K562 (cell line): ENCODE measurements at places on chromosomes 2 and 18.

DNA sequence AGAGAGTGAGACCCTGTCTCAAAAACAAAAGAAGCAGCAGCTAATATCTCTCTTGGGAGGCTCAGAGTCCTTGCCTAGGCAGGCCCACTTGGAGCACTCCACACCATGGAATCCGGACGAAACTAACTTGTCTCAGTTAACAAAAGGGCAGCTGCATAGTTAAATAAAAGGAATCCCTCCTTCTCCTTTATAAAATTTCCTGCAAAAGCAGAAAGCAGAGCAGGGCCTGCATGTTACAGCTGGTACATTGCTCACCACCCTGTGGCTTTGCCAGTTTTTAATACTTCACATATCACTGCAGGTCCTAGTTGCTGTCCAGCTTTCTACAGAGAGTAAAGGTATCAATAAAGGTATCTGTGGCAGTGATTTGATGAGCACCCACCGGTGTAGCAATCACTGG is 93.6 kb downstream of the ASAP2 start:
- no peak for DNase-seq

DNA sequence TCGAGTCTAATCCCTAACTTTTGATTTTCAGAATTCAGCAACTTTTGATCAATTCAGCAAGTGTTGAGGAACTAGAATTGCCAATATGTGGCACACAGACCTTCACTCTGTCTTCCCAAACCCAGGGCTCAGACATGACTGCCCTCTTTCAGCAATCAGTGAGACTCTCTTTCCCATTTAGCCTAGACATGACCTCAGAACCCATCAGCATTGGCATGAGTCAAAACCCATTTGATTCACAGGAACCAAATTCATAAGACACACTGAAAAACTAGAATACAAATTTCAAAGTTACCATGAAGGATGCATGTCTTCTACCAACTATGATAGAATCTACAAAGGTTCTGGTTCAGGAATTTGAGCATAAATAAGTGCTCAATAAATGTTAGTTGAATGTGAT is 113.6 kb upstream of the MAP3K20 start:
- no peak for DNase-seq

- DNase-seq, result no peak
Measured at GRCh38 chr2:237962432-237963084, 4.3 kb upstream of the UBE2F start.

GRCh38 chr2:185202381-185202780 is 536.2 kb upstream of the FSIP2 start:
- DNase-seq, result no peak

- DNase-seq, result no peak
Measured at GRCh38 chr2:143840601-143841000, 679.3 kb downstream of the ZEB2 start.

DNA sequence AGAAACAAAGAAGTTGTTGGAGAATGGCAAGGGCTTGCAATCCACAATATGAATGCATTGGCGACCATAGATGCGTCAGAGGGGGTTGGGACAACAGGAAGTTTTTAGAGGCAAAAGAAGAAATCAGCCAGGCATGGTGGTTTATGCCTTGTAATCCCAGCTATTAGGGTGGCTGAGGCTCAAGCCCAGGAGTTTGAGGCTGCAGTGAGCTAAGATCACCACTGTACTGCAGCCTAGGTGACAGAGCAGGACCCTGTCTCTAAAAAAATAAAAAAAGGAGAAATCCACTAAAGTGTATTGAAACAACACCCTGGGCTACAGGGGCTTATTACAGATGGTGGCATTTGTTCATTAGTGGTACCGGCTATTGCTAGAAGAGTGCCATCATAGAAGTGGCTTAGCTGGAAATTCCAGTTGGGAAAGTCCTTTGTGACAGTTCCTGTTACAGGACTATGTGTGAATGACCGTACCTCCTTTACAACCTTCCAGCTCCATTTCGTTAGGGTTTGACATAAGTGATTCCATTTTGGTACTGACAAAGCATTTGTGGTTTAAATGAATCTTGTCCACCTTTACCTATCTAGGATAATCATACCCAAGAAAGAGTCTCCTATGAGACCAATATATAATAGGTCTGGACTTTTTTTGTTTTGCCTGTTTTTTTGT is 10.7 kb upstream of the WDSUB1 start:
- DNase-seq, result no peak

DNA sequence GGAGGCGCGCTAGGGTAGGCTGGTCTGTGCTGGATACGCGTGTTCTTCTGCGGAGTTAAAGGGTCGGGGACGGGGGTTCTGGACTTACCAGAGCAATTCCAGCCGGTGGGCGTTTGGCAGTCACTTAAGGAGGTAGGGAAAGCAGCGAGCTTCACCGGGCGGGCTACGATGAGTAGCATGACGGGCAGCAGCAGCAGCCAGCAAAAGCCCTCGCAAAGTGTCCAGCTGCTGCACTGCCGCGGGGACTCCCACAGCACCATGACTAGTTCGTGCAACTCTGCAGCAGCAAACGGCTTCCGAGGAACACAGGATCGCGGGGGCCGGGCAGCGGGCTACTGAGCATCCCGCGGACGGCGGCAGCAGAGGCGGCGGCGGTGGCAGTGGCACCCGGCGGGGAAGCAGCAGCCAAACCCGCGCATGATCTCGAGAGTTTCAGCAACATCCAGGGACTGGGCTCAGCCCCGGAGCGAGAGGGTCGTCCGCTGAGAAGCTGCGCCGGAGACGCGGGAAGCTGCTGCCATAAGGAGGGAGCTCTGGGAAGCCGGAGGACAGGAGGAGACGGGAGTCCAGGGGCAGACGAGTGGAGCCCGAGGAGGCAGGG is 368 bp downstream of the TMEFF2 start:
- peak; percentile 1 for DNase-seq

DNA sequence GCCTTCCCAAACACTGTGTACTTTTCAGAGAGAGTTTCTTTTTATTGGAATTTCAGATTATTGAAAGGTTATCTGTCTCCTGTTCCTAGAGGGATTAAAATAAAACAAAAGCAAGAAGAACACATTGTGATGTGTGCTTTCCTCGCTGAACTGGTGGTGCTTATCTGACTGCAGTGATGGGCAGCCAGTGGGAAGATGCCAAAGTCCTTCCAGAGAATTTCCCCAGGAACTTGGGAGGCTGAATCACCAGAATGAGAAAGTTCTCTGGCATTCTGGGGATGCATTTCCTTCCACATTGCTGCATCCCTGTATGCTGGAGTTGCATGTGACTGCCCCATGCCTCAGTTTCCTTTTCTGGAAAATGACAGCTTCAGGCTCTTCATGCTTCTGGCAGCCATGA is 53.9 kb upstream of the SEC11C start:
- DNase-seq, result no peak

- DNase-seq, result peak; percentile 64
Measured at GRCh38 chr2:198374375-198375082, 570.1 kb downstream of the PLCL1 start.
